Activated T-cell treated with anti-CD3 and anti-CD28 coated beads, Interleukin-2, amount 50 U/mL, for 72 hours (primary cell): ENCODE measurements at places on chromosomes 6 and 20. TPM values are rescaled to one million over a fixed set of nuclear protein-coding genes. Genes with fewer than 3 reads are reported as not detected.

DNA sequence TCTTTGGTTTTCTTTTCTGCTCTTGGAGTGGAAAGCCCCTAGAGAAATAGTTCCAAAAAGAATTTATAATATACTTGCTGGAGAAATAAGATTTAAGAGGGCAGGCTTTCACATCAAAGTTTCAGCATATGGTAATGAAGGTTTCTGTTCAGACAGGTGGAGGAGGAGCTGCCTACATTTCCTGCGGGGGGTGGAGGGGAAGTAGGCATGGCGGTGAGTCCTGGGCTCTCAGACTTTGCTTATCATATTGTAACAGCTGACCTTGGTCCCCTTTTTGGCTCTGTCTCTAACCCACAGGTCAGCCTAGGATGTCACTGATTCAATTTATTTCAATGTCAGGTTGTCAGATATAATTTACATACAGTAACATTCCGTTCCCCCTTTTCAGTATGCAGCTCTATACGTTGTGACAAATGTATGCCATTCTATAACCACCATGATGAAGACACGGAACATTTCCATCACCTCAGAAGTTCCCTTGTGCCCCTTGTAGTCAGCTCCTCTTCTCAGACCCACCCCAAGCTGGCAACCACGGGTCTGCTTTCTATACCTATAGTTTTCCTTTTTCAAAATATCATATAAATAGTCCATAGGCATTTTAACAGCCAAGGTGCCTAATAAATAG, 77.6 kb upstream of the GGTLC1 start:
- no peaks in the 10 kb centered on the region for H3K27me3 ChIP-seq
- DNase-seq = peak; percentile 27
- peak overlapping the region; percentile 67 for H3K4me3 ChIP-seq
- H3K36me3 ChIP-seq = peaks cover 20% of the 10 kb centered on the region
- H3K4me1 ChIP-seq = peaks cover 13% of the 10 kb centered on the region
- peak overlapping the region; percentile 18 for H3K27ac ChIP-seq

WFDC5 gene
- not detected for total RNA-seq

DNA sequence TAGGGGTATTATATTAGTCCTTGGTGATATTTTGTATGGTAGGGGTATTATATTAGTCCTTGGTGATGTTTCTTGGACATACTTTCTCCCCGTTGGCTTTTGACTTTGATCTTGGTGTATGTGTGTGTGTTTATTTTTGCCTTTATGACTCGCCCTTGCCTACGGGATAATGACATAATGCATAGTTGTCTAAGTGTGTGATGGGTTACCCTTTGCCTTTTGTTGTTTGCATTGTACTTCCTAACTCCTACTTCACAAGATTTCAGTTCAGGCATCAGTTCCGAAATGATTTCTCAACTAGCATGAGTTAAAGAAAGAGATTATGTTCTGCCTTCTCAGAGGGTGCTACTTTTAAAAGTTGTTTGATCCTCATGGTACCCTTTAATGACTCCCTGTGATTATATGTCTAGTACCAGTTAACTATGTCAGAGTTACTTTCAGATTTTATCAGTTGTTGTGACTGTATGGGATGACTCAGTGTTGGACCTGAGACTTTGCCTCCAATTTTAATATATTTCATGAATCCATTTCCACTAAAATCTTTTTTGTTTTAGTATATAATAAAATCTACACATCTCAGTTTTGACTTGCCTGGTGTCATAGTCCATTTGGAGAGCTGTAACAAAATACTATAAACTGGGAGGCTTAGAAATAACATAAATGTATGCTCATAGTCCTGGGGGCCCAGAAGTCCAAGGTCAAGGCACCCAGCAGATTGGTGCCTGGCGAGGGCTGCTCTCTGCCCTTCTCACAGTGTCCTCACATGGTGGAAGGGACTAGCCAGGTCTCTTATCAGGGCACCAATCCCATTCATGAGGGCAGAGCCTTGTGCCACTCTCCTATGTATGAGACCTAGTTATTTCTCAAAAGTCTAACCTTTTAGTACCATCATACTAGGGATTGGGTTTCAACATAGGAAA, 34.1 kb downstream of the CDYL start:
- peak overlapping the region; percentile 8 for H3K4me3 ChIP-seq
- H3K27ac ChIP-seq = no peak overlapping the region
- H3K4me1 ChIP-seq = peaks cover 73% of the 10 kb centered on the region

- no peak overlapping the region for H3K27ac ChIP-seq
- H3K4me1 ChIP-seq = no peaks in the 10 kb centered on the region
Measured at GRCh38 chr20:38141204-38141888, 23.7 kb downstream of the TGM2 start.

GRCh38 chr20:9235518-9235917, 166.6 kb downstream of the PLCB4 start:
- H3K27me3 ChIP-seq = no peaks in the 10 kb centered on the region
- no peak overlapping the region for H3K4me3 ChIP-seq
- DNase-seq = no peak
- no peaks in the 10 kb centered on the region for H3K36me3 ChIP-seq
- no peaks in the 10 kb centered on the region for H3K4me1 ChIP-seq

SMOC2 gene
- not detected for total RNA-seq
